ENCODE measurements at places on chromosomes 5 and 9.

DNA sequence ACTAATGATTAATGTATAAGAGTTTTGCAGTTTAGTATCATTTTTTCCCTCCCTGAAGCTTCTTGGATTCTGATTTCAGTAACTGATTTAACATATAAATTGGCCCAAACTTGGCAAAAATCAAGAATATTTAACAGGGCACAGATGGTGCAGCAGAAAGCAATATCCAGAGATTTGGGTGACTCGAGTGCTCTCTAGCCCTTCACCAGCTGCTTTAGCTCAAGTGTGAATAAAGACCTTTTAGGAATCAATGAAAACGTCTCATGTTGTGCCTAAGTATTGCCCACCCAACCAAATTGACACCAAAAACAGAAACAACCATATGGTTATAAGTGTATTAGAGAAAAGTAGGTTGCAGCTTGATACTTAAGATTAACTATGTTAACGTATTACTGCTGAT, 933.4 kb upstream of the PTPRD start:
- no peak for DNase-seq

DNA sequence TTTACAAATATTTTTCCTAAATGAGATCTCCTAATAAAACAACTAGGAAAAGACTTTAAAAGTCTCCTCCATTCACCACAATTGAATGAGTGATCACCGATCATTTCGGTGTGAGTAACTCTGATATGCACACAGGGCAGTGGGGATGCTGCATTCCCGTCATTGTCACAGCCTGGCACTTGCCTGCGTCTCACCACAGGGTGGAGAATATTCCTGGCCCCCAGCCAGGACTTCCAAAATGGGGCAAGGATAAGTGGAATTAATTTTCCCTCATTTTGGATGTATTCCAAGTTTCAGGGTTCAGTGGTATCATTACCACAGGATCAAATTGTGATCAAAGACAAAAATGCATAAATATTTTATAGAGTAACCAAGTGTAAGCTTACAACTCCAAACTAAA, 107.1 kb downstream of the CTNND2 start:
- no peak for DNase-seq

DNA sequence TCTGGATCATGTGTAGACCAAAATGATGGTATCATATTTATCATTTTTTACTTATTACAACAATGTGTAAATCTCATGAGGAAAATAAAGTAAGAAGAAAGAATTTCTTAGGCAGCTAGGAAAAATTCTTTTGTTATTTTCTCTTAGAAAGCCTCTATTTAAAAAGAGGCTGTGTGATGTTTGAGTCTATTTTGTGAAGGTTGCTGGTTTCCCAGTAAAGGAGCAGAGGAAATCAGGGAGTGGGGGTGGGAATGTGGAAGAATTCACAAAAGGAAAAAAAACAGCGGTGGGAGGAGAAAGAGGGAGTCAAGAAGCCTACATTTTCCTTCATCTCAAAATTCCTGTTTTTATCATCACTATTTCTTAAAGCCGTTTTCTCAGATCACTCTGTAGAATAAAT, 20.1 kb downstream of the PTCH1 start:
- DNase-seq = no peak

DNA sequence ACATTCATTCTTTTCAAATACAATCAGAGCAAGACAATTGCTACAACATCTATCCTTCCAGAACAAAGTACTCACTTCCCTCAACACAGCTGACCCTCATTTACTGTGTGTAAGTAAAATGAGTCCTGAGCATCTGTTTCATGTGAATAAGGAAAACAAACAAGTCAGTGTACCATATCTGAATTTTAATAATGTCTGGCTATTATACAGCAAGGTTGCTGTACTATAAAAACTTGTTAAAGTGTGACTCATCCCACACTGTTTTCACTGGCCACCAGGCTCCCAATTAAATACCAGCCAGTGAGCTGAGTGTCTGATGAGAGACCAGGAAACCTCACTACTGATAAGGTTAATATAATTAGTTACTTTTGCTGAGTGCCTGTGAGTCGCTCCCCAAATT, 339.8 kb downstream of the AGTPBP1 start:
- no peak for DNase-seq

DNA sequence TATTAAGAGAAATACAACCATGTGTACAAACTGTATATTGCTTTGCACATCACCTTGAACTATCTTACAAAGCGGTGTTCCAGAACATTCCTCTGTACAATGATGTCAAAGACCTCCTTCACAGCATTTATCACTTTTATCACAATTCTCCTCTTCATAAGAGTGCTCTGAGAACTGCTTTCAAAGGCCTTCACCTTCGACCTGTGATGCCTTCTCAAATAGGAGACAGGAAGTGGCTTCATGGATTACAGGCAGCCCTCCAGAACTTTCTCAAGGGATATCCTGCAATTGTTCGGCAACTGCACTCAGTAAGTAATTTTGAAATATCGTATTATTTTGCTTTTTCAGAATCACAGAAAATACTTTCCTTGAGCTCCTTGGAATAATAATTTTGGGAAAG, 68.0 kb upstream of the IL7R start:
- DNase-seq = no peak
